Lower leg skin (tissue), 4 donors: ENCODE measurements at places on chromosomes 5 and 9.

DNA sequence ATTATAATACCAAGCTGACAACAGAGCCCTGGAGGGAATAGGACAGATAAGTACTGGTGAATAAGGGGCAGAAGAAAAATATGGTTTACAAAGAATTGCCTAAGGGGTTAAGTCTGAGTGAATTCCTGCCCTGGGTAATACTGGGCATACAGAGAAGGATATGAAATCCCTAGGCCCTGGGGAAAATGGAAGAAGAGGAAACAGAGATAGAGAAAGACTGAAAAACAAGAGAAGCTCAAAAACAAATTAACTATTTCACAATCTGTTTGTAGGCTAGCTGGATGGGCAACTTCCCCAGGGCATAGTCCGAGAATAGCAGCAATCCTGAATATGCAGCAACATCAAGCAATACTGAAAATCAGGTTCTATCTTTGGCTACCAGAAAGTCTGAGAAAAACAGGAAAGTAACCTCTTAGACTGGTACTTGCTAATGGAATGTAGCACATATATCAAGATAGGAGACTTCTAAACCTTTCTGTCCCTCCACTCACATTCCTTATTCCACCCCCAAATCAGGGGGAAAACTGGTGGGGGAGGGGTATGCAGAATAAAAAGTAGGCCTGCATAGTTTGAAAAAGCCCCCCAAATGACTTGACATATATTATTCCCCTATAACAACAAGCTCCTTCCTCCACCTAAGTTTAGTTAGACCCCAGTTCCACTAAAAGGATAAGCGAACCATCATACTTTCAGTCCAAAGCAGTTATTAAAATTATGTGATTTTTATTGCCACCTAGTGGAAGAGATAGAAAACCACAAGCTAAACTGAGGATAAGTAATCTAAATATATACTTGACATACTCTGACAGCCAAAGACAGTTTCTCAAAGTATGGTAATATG lies 20.6 kb downstream of the SLC38A9 start:
- DNase-seq, result no peak

DNA sequence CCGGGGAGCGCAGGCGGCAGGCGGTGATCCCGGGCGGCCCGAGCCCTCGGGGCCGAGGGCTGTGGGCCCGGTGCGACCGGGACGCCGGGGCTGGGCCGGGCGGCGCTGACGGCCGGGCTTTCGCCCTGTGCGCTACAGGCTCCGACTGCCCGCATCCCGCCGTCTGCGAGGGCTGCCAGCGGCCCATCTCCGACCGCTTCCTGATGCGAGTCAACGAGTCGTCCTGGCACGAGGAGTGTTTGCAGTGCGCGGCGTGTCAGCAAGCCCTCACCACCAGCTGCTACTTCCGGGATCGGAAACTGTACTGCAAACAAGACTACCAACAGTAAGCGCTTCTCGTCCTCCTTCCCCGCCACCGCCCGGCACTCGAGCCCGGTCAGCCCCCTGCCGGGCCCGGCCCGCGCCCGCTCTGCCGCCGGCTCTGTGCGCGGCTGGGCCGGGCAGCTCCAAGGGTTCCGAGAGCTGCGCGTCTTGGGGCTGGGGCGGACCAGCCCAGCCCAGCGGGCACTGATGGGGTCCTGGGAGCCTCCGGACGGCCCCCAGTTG lies 1.6 kb downstream of the LMX1B start:
- no peak for DNase-seq

- no peak for DNase-seq
Observed at GRCh38 chr9:110776221-110776620, 107.6 kb downstream of the MUSK start.

GRCh38 chr5:159393854-159394274 lies 63.6 kb upstream of the IL12B start:
- no peak for DNase-seq

GRCh38 chr9:4508246-4508906 lies 18.1 kb downstream of the SLC1A1 start:
- no peak for DNase-seq

GRCh38 chr5:88544671-88545070 lies 276.0 kb upstream of the TMEM161B start:
- no peak for DNase-seq

DNA sequence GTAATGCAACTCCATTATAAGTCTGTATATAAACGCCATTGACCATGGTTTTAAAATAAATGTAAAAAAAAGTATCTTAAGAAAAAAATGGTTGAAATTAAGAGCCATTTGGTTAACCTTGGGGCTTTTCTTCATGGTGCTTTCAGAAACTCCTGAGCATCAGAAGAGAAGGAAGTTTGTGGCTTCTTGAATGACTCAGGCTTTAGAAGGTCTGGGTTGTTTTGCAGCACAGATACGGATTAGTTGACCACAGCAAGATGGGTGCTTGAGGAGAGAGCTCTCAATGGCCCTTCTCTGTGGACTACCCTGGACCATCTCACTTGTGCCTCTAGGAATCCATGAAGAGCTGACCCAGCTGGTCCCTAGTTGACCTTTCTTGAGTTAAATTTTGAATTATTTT lies 189.5 kb downstream of the TMEM38B start:
- DNase-seq, result no peak

- DNase-seq, result no peak
Observed at GRCh38 chr5:79672392-79672791, 17.2 kb upstream of the CMYA5 start.

DNA sequence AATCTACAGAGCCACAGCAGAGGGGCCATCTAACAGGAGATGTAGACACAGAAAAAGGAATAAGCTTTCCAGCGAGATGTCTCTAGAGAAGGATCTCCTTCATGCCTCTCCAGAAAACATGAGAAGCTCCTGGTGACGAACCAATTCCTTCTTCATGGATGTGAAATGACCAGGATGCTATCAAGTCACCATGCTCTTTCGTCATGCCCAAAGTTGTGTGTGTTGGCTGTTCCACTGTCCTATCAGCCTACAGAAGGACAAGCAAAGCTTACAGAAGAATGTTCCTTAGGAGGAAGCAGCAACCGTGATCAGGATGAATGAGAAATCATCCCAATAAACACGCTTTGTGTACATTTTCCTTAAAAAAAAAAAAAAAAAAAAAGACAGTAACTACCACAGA lies 54.4 kb downstream of the ALDH7A1 start:
- no peak for DNase-seq

DNA sequence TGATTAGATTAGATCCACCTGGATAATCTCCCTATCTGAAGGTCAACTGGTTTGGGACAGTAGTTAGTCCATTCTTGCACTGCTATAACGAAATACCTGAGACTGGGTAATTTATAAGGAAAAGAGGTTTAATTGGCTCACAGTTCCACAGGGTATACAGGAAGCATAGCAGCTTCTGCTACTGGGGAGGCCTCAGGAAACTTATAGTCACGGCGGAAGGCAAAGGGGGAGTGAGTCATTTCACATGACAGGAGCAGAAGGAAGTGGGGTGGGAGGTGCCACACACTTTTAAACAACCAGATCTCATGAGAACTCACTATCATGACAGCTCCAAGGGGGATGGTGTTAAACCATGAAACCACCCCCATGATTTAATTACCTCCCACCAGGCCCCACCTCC lies 9.9 kb downstream of the C9orf40 start:
- DNase-seq, result no peak

DNA sequence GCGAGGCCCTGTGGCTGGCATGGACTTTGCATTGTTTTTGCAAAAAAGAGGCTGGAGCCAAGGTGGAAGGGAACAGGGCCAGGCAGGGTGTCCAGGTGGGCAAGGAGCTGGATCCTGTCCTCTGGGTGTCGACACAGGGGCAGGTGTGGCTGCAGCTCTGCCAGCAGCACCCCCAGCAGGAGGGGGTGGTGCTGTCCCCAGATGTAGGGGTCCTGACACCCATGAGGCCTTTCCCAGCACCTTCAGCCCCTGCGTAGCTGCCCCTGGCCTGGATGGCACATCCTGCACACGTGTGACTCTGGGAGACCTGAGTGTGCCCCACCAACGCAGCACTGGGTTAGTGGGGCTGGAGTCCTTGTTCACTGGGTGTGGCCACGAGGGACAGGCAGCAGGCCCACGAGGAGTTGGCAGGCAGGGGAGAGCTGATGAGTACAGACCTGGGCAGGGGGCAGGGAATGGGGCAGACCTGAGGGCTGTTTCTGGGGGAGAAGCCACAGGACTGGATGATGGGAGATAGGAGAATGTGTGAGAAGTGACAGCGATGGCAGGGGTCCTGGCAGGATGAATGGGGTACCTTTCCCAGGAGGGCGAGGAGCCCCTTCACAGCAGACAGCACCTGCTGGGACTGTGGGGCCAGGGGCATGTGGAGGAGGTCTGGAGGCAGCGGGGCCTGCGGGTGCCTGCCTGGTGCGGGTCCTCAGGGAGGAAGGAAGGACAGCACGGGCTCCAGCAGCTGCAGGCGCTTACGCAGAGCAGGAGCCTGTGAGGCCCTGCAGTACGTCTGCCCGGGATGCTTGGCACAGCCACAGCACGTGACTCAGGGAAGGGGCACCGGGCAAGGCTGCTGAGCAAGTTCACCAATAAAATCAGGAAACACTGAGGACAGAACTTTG lies 3.6 kb upstream of the RASGEF1C start:
- DNase-seq, result peak; percentile 72

GRCh38 chr5:66516550-66516949 lies 79.6 kb upstream of the MAST4 start:
- DNase-seq, result no peak

DNA sequence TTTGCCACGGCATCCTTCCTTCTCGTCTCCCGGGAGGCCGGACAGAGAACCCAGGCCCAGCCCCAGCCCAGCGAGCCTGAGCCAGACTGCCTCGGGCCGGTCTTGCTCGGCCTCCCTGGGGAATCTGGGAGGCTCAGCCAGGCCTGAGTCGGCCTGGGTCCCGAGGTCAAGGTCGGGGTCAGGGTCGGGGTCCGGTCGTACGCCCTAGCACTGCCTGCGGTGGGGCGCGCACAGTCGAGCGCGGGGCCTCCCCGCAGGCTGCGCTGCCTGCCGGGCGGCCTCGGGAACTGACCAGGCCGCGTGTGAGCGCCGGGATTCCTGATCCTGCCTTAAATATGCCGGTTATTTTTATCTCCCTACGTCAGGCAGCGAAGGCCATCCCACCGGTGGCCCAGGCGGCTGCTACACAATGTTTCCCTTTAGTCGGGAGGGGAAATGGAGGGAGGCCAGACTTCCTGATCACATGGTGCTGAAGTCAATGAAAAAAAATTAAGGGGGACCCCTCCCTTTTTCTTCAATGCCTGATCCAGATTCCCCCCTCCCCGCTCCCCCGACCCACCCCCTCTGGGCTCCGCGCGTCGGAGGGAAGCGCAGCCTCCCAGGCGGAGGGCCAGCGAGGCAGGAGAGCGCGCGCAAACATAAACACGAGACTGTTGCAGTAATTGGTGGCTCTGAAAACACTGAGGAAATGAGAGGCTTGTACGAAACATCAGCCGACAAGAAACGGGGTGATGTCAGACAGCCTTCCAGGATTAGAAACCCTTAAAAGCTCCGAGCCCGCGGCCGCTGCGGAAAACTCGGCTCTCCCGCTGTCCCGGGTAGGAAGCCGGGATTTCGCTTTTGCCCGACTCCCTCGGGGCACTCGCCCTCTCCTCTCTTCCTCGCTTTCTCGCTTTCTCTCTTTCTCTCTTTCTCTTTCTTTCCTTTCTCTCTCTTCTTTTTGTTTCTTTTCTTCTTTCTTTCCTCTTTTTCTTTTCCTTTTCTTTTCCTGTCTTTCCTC lies 148.2 kb upstream of the KLF4 start:
- DNase-seq, result peak; percentile 95
